GM23248 (cell line): ENCODE measurements at places on chromosomes 16 and 17. TPM values are rescaled to one million over a fixed set of nuclear protein-coding genes. Genes with fewer than 3 reads are reported as not detected.
A peak's percentile ranks its signal among the peaks of the same experiment; 100 is the strongest.

GRCh38 chr17:41785859-41786226 lies 668 bp downstream of the JUP start:
- DNase-seq: peak; percentile 34

GRCh38 chr17:14308965-14309879 lies 8.3 kb downstream of the HS3ST3B1 start:
- DNase-seq: peak; percentile 96

GRCh38 chr17:78144147-78144719 lies 2.0 kb upstream of the C17orf99 start:
- DNase-seq: peak; percentile 41

GRCh38 chr17:75878174-75878998 lies at the start of gene TRIM47:
TSS of gene TRIM47 (minus strand) at chr17:75878581. CDS start at chr17:75878548, 33 bp downstream.
- DNase-seq: peak; percentile 72

DNA sequence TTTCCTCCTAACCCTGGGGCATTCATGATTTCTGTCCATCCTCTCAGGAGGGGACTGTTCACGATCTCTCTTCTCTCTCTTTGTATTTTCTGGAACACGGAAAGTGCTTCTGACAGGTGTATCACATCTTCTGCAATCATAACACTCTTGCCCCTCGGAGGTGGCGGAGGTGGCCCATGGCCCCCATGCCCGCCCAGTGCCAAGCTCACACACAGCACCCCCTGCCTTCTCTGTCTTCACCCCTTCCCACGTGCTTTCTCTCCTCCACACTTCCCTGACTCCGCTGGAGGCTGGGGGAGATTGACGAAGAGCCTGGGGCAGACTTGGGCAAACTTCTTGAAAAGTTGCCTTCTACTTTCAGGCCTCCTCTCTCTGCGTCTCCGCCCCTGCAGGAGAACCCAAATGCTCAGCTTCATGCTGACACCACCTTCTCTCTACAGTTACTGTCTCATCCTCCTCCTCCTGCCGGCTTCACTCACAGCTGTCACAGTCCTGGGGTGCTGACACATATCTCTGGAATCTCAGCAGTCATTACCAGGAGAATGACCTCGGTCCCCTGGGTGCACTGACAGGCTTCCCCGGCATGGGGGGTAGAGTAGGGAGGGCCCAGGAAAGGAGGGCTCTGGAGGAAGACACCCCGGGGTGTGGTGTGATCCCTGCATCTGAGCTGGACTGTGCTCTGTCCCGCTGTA lies 127.1 kb downstream of the ENGASE start:
- peak; percentile 65 for DNase-seq

DNA sequence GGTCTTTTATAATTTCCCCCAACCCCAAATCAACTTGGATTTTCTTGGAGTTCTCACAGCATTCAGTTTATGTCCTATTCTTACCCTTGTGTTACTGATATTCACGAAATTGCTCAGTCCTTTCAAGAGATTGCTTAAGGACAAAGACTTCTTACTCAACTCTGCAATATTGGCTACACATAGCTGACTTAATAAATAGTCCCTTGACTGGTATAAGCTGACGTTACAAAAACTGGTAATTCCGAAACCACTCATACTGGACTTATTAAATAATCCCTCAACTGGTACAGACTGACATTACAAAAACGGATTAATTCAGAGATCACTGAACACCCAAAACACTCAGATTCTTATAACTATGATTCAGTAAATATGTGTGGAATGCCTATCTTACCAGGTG lies 860 bp downstream of the TIGD7 start:
- peak; percentile 32 for DNase-seq

GRCh38 chr17:30454635-30455034 lies 22.6 kb upstream of the GOSR1 start:
- DNase-seq: no peak

DNA sequence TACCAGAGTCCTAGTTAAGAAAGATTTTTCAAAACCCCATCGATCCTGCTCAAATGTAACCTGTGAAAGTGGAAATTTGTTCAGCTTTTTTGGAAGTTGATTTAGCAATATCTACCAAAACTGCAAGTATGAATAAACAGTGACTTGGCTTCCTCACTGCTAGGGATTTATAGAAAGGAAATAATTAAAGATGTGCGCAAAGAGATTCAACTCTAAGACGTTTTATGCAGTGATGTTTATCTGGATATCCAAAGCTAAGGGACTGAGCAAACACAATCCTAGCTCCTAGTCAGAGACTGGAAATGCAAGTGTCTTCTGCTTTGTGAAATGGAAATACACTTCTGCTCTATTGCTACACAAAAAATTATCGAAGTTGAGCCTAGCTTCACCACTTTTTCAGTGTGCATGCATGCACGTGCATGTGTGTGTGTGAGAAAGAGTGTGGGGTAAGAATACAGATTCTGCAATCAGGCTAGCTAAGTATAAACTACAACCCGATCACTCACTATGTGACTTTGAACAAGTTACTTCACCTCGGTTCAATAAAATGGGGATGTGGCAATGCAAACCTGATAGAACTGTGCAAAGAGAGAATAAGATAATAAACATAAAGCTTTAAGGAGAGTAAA lies 52.1 kb upstream of the FOXF1 start:
- DNase-seq: peak; percentile 37

DNA sequence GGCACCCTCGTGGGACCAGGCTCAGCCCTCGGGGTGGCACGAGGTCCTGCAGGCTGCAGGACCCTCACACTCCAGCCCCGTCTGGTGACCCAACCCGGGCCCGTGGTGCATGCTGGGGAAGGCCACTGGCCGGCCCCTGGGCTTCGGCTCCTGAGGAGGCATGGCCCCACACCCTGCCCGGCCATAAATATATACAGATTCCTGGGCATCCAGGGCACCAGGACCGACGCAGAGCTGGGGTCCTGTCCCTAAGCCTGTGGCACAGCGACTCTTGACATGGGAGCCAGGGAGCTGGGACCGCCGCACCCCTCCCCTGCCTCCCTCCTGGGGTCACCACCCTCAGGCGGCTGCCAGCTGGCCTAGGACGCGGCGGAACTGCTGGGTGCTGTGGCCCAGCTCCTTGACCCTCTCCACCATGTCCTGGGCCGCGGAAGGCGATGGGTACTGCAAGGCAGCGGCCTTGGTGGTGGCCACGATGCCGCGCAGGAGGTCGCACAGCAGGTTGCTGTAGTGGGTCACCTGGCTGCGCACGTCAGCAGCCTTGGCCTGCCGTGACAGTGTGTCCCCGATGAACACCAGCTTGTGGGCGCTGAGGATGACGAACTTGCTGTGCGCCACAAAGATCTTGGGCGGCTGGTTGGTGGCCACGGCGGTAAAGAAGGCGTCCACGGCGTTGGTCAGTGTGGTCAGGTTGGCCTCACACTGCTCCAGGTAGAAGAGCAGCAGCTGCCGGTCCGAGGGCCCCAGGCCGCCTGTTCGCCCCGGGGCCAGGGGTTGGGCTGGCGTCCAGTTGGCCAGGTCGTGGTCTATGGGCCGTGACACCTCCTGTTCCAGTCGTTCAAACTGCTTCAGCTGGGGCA lies 10.6 kb downstream of the CTRB1 start:
- DNase-seq: no peak

DNA sequence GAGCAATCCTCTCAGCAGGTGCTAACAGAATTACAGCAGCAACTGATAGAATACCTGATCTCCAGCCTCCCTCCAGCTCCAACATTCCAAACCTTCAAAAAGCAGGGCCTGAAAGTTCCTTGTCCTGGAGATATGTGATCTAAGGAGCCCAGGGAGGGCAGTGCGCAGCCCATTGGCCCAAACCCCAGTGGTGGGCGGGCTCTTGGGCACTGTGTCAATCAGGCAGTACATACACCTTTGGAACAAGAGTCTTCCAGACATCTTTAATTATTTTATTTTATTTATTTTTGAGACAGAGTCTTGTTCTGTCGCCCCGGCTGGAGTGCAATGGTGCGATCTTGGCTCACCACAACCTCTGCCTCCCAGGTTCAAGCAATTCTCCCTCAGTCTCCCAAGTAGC lies 24.2 kb downstream of the SLC12A3 start:
- DNase-seq: no peak

DNA sequence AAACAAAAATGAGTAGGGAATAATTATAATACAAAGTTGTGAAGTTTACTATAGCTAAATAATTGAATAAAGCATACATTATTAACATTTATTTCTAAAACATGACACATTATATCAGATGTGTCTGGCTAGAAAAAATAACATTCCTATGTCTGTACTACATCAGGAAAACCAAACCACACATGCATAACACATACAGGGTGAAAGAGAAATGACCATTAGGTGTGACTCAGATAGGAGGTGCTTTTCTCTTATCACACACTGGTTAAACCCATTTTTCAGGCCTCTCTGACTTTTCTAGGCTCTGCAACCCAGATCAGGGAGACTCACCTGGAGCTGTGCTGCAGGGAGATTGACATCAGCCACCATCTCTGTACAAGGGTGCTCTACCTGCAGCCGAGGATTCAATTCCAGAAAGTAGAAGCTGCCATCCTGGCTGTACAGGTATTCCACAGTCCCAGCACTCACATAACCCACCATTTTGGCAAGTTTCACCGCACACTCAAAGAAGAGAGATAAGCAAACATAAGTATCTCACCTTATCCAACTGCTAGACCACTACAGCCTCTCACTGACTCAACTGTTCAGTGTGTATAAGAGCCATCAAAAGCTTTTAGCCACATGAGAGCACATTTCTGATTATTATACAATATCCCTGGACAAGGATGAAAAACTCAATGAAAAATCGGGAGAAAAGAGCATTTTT lies 116.6 kb upstream of the C17orf78 start:
- peak; percentile 65 for DNase-seq

The WIPF2 gene
- polyA plus RNA-seq: 20.5 and 21.5 TPM in 2 replicates

The CCL17 gene
- not detected in 2 replicates for polyA plus RNA-seq

The QPRT gene
- polyA plus RNA-seq: 0.27 and 0.85 TPM in 2 replicates

The SP6 gene
- polyA plus RNA-seq: not detected in 2 replicates

The SALL1 gene
- 1.7 and 1.8 TPM in 2 replicates for polyA plus RNA-seq

The TEX19 gene
- polyA plus RNA-seq: not detected in 2 replicates
